Activated T-helper 1 cell treated with anti-CD3 and anti-CD28 coated beads, Interleukin-2, amount 50 U/mL, for 16 hours (primary cell): ENCODE measurements at places on chromosomes 7 and 10.

GRCh38 chr7:28725045-28725642 is 233.0 kb downstream of the TRIL start:
- no peak for DNase-seq

- no peak for DNase-seq
Observed at GRCh38 chr7:52249741-52250140, 785.7 kb upstream of the POM121L12 start.

DNA sequence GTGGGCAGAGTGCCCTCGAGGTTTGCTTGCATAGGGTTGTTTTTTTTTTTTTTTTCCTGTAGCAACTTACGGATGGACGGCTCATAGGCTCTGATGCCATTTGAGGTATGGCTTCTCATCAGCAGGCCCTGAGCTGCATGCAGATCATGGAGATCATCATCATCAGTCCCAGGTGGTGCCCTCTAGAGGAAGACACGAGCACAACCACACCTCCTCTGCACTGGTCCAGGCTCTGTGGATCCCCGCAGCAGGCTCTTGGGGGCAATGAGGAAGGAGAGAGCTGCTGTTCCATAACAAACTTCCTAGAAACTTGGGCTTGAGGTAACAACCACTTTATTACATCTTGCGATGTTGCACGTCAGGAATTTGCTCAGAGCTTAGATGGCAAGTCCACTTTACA is 132.7 kb upstream of the CXCL12 start:
- DNase-seq, result no peak

DNA sequence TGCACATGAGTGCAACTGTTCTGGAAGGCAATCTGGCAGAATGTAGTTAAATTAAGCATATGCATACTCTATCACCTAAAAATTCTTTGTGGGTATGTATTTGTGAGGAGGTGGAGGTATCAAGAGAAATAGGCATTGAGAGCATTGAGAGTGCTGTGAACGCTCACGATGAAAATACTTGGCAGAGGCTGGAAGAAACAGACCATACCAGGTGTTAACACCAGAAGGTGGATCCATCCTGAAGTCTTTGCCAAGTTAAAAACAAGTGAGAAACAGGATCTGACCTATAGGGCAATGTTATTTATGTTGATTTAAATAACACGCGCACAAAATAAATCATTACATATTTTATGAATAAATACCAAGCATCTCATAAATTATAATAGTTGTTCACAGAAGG is 311.6 kb downstream of the PCLO start:
- DNase-seq, result no peak

DNA sequence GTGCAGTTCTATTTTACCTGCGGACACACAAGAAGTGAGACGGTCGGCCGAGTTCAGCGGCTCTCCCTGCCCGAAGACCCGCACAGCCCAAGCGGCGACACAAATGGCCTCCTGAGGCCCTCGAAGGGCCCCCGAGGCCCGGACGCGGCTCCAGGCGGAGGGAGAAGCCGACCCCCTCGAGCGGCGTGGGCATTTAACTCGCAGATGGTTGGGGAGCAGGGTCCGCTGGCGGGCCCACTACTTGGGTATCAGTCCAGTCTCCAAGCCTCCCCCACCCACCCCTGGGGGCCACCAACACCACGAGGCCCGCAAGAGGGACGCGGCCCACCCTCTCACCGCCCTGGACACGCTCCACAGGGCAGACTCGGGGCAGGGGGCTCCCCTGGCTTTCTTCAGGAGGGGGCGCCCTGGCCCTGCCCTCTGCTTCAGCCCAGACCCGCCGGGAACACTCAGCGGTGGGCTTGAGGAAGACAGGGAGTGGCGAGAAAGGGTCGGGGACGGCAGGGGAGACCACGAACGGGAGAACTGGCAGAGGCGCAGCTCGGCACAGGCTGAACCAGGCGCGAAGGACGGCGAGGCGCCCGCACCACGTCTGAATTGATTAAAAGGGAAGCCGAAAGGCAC is 1.7 kb downstream of the IGF2BP3 start:
- DNase-seq, result no peak

DNA sequence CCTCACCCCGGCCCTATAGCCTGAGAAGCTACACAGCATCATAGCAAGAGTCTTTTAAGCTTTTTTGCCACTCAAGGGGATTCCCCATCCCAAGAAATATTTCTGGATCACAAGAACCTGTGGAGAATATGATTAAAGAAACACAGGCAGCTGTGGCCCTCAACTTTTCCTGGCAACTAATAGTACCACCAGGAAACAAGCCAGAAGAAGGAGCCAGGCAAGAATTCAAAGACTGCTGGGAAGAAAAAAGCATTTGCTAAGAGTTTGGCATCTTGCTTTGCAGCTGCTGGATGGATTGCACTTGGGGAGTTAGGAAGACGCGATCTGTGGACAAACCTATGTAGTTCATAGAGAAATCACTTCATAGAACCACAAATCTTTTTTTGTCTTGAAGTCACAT is 437.8 kb downstream of the PLXDC2 start:
- no peak for DNase-seq

- DNase-seq, result no peak
Observed at GRCh38 chr10:99880080-99880835, 97.8 kb downstream of the ABCC2 start.

- DNase-seq, result no peak
Observed at GRCh38 chr7:22578007-22578733, 78.2 kb upstream of the STEAP1B start.

GRCh38 chr10:78736926-78737630 is 331.7 kb upstream of the ZMIZ1 start:
- DNase-seq, result no peak
